Stimulated activated CD8-positive, alpha-beta memory T cell treated with anti-CD3 and anti-CD28 coated beads, Interleukin-12 subunit alpha, Interleukin-12 subunit beta, amount 100 ng/mL, for 1 hour (primary cell): ENCODE measurements at places on chromosomes 3 and 15.

DNA sequence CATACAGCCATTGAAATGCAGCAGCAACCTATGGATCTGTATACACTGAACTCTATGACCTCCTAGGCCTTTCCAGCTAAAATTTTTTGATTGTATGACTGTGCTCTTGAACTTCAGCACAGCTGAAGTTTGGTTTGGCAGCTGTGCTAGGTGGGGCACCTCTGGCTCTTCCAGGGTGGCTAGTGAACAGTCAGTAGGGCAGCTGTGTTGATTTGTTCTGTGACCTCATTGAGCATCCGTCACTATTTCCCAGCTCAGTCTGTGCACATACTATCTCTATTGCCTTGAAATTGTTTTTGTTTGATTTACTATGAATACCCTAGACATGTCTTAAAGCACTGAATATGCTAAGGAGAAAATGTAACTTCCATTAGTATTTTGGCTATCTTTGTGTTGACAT, 363.2 kb upstream of the NAALADL2 start:
- DNase-seq, result no peak

- DNase-seq, result no peak
Observed at GRCh38 chr3:109685084-109686079, 348.0 kb upstream of the DPPA4 start.

DNA sequence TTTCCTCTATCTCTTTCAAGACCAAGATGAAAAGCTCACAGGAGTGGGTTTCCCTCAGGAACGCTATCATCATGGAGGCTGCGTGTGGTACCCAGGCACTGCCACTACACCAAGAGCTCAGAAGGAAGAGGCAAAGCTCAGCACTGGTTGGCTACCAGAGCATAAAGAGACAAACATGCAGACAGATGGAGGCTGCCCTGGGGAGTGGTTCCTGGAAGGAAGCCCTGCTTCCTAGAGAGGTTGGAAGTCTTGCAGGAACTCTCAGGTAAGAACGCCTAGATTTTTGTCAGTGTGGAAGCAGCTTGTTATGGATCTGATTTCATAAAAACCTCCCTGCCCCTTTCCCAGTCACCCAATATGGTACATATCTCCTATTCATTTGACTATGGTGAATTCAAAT, 49.9 kb upstream of the ADCY5 start:
- DNase-seq, result no peak

GRCh38 chr3:5798809-5799208, 611.3 kb downstream of the EDEM1 start:
- no peak for DNase-seq

GRCh38 chr3:128471720-128472119, 5.0 kb upstream of the DNAJB8 start:
- no peak for DNase-seq

DNA sequence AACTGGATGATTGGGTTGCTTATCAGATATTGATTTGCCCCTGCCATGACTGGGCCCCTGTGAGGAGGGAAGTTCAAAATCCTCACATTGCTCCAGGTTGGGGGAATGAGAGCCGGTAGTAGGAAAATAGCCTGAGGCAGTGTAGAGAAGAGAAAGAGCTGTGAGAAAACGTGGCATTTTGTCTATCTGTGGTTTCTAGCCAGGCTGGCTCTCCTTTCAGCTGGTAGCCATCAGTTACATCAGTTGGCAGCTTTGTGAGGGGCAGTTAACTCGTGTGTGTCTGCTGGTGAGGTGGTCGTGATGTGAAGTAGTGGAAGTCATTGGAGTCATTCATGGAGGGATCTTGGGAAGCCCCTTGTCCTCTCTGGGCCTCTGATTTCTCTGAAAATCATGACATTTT, 5.2 kb downstream of the ESYT3 start:
- DNase-seq, result no peak

GRCh38 chr3:153379516-153379915, 217.5 kb downstream of the RAP2B start:
- DNase-seq, result no peak

- DNase-seq, result no peak
Observed at GRCh38 chr15:69669446-69669845, 216.8 kb downstream of the RPLP1 start.

DNA sequence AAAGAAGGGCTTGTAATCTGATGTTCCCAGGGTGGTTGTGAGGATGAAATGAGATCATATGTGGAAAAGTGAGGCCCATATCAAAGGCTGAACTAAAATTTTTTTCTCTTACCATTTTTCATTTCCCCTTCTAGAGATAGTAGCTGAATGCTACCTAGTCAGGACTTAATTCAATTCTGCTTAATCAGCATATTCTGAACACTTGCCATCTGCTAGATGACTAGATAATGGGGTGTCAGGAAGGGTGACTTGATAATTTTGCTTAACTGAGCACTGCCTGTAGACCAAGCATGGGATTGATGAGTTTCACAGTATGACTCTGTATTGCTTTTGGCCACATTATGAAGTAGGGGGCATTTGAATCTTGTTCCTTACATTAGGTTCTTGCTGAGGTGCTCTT, 136.2 kb downstream of the CHST2 start:
- no peak for DNase-seq

GRCh38 chr15:100812802-100813201, 66.8 kb upstream of the ALDH1A3 start:
- DNase-seq, result no peak

DNA sequence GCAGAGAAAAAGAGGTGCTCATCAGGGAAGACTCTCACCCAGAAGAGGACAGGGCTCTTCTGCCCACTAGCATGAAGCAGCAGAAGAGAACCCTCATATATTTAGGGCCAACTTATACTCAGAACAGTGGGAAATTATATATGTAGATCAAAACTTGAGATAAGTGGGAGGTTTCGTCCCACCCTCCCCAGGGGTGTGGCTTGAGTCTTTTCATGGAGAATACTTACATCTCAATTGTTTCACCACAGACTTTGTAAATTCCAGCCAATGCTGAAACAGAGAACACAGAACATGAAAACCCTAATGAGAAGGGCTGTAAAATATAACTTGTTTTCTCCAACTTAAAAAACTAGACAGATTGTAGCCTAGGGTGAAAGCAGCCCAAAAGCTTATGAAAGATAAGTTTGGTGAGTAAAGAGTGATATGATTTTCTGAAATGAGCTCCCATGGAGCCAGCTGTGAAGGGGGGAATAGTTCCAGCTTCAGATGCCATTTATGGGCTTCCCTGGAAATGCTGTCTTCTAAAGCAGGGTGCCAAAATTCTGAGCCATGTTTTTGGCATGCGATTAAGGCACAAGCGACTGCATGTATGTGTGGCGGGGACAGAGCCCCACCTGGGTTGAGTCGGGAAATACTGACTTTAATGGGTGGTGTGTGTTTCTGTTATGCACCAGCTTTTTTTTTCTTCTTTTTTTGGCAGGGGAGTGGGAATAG, 92.9 kb downstream of the WDR76 start:
- DNase-seq, result no peak

- no peak for DNase-seq
Observed at GRCh38 chr15:39025321-39025720, 460.7 kb upstream of the RASGRP1 start.

DNA sequence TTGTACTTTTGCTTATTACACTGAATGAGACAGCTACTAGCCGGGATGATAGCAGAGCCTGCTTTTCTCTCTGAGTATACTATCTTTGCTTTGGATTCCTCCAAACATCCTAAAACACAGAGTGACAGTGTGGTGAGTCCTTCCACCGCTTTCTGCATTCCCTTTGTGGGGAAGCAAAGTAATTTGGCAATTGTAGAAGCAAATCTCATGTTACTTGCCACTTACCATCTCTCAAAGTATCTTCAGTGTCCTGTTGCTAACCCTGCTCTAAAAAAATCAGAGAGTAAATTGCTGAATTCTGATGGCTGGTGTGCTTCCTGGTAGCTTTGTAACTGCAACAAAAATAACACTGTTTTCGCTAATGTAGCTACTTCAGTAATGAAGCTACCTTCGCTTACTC, 92.4 kb upstream of the LRRFIP2 start:
- no peak for DNase-seq

DNA sequence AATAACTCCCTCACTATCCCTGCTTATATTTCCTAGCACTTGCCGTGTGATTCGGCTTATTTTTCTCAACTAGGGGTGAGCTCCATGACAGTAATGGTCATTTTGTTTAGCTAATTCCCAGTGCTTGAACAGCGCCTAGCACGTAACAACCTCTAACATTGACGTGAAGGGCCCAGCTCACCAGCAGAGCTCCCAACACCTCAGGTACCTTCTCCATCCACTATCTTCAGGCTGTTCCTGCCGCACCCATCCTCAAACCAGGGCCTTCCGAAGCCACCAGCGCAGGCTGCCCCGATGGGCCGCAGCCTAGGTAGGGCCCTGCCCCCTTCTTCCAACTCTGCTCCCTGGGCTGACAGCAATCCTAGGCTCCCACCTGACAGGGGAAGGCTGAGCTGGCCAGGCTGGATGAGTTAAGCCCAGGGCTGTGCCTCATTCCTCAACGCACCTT, 751 bp upstream of the RPS17 start:
- no peak for DNase-seq

- no peak for DNase-seq
Observed at GRCh38 chr15:56835718-56836171, 82.7 kb upstream of the TCF12 start.

DNA sequence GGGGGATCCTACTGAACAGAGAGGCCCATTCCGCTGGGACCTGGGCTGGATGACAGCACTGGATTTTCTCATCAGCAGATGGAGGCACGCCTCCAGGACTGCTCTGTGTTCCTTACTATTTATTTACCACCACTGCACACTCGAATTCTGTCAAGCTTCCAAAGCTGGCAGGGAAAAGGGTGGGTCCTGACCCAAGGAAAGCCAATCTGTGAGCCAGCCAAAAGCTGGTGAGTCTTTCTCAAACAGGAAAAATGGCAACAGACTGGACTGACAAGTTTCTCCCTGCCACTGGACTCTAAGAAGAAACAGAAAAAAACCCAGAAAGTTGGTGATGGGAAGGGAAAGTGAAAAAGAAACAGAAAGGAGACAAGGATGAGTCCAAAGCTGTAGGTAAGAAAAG, 37.8 kb downstream of the CD47 start:
- no peak for DNase-seq

DNA sequence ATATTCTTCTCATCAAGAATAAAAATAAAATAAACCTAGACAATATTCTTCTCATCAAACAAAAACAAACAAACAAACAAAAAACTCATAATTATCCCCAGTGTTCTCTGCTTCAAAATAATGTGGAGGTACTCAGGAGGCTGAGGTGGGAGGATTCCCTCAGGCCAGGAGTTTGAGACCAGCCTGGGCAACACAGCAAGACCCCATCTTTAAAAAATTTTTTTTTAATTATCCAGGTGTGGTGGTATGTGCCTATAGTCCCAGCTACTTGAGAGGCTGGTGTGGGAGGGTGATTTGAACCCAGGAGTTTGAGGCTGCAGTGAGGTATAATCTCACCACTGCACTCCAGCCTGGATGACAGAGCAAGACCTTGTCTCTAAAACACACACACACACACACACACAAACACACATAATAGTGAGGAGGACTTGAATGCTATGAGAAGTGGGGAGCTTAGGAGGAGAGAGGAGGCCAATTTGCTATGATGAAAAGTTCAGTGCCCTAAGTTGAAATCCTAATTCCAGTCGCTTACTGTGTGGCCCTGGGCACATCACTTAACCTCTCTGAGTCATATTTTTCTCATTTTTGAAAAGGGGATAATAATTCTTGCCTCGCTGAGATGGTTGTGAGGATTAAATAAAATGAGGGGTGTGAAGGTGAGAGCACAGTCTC, 35.8 kb upstream of the HERC1 start:
- no peak for DNase-seq

- no peak for DNase-seq
Observed at GRCh38 chr3:192802957-192803899, 75.9 kb upstream of the FGF12 start.

DNA sequence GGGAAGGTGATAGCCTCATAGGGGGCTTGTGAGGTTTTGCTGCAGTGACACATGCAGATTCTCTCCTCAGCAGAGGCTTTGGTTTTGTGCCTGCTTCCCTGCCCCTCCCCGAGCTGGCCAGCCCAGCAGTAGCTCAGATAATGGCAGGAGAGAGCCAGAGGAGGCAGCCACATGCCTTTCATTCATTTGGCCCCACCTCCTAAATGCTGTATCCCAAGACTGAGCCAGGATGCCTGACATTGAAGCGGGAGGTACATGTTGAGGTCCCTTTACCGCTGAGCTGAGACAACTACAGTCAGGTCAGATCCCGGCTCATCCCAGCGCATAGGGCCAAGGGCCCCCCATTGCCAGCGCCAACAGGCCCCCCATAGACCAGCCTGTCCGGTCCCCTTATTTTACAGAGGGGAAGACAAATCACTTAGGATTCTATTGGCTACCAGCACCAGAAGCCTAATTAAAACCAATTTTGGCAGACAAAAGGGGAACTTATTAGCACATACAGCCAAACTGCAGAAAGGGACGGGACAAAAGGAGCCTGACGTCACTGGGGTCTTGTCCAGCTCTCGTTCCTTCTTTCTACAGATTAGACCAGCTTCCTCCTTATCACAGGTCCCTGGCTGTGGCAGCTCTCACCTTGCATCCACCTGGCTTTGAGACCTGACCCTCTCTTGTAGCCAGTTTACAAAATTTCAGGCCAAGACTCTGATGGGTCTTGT, 12.1 kb upstream of the POLG start:
- no peak for DNase-seq

DNA sequence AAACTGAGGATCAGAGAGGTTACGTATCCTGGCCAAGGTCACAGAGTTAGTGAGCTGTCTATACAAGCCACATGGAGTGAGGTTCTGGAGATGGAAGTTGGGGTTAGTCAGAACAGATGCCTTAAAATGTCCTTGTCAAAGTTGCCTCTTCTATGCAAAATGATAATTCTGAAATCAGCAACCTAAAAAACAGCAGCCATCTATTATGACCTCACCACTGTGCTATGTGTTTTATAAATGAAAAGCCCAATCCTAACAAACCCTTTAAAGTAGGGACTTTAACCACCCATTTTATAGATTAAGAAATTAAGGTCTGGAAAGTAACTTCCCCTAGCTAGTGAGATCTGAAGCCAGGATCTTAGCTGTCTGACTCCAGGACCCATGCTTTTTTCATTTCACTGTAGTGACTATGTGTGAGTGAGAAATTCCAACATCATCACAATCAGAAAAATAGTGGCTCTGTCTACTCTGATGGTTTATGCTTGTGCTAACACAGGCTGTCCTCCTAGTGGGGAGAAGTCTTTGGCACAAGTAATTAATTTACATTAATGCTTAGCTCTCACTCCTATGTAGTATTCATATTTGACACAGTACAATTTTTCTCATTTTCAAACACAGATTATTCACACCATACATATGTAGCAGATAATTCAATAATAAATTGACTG, 143.6 kb downstream of the ANO10 start:
- no peak for DNase-seq

DNA sequence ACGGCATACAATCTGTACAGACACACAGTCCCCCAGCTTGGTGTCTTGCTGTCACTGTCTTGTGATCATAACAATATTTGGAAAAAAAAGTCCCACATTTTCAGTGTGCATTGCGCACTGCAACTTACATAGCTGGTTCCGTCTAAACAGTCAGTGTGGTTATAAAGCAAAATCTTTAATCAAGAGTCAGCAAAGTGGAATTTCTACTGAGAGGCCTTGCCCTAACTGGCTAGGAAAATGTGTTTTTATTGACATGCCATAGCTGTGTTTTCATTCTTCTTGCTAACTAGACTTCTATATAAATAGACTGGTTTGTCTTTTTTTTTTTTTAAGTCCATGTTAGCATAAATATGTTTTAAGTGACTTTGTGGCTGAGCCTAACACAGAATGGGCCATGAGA, 174.8 kb downstream of the POLR2M start:
- DNase-seq, result no peak
